ENCODE measurements at places on chromosomes 1 and 21.

DNA sequence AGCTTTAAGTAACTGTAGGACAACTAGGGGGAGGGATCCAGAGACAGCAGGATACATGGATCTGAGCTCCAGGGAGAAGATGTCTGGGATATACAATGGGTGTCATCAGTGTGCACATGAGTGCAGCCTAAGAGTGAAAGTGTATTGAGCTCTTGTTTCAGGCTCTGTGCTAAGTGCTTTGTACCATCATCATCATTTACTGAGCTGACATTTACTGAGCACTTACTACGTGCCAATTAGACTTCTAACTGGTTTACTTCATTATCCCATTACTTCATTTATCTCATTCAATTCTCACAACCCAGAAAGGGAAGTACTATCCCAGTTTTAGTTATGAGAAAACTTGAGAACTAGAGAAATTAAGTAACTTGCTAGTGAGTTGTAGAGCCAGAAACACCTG lies 4.5 kb upstream of the KDM4A start:
- DNase-seq = no peak

GRCh38 chr1:10957133-10957532 lies 55.3 kb upstream of the TARDBP start:
- DNase-seq = no peak

DNA sequence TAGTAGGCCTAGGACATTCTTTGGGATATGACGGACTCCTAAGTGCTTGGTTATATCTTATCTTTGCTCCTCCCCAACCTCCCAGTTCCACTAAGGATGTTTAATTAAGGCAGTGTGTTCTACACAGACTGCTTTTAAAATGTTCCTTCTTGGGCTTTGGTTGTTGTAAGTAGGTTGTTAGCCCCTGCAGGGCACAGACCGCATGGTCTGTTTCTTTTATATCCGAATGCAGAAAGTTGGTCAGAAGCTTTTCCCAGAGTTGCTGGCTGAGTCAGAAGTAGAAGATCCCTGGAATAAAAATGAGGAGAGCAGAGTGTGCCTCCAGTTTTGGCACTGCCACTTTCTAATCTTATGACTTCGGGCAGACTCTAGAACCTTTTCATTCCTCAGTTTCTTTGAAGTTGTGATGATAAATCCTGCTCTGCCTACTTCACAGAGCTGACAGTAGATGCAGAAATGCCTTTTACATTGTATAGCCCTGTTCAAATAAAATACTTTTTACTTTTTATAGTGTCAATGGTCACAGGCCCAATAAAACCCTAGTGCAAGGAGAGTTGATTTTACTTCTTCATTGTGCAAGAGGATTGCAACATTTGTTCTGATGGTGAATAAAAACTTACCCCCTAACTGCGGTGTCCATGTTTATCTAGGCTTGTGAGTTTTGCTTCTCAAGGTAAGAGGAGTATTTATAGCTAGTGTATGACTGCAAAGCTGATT lies 18.4 kb downstream of the FMN2 start:
- no peak for DNase-seq

GRCh38 chr1:25952841-25953401 lies 44.9 kb downstream of the PAFAH2 start:
- no peak for DNase-seq

DNA sequence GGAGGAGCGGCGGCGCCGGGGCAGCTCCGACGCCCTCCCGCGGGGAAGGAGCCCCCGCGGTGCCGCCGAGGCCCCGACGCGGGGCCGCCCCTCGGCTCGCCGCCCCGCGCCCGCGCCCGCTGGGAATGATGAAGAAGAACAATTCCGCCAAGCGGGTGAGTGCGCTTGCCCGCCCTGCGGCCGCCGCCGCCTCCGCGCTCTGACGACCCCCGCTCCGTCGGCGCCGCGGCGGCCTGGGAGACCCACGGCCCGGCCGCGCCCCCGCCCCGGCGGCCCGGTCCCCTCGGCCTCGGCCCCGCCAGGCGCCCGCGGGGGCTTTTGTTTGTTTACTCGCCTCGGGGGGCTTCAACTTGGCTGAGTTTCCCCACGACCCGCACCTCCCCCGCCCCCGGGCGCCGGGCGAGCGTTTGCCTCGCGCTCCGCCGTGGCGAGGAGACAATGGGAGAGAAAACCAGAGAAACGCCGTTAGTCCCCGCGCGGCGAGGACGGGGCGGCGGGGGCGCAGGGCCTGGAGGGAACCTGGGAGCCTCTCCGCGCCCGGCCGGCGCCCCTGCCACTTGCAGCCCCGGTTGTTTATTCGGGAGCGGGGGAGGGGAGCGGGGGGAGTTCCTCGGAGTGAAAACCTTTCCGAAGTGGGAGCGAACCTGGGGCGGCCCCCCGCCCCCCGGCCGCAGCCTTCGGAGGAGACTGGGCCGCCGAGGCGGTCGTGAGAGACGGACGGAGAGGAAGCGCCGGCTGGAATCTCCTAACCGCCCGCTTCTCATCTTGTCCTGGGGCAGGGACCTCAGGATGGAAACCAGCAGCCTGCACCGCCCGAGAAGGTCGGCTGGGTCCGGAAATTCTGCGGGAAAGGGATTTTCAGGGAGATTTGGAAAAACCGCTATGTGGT lies 661 bp downstream of the PLEKHO1 start:
- DNase-seq = peak; percentile 26

DNA sequence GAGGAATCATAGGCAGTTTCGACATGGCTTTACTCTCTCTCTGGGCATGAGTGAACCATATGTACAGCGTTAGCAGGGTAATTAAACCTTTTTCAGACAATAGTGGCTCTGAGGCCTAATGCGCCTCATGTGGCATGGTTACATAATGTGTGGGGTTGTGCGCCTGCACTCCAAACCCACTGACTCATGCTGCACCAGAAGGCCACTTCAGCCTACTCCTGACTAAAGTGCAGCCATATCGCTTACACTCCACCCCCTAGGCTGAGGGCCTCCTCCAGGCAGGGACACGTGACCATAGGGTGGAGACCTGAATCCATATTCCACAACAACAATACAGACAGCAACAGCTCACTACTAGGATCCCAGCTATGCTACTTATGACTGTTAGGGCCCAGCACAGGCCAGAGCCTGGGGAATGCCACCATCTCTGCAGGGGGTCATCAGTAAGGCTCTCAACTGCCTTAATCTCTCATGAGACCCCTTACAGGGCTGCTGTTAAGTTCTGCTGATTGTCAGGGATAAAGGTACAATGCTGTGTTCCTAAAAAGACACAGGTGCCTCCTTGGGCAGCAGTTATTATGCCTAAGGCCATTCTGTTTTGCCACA lies 13.4 kb upstream of the ODF2L start:
- no peak for DNase-seq

GRCh38 chr21:33238565-33239255 lies 9.0 kb downstream of the IFNAR2 start:
- DNase-seq = no peak

DNA sequence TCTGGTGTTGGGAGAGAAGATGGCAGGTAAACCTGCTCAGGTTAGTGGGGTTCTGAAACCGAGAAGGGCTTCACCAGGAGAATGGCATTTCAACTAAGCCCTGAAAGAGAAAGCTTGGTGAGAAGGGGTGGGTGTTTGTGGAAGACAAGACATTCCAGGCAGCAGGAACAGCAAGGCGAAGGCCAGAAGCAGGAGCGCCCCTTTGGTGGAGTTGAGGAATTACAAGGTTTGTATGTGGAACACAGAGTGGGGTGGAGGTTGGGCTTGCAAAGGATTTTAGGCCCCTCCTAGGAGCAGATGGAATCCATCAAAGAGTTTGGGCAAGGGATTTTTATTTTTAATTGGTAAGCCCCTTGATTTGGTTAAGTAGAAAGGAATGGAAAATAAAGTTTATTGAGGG lies 24.8 kb upstream of the ELOA start:
- no peak for DNase-seq

GRCh38 chr1:234433563-234434285 lies 45.3 kb downstream of the TARBP1 start:
- no peak for DNase-seq

DNA sequence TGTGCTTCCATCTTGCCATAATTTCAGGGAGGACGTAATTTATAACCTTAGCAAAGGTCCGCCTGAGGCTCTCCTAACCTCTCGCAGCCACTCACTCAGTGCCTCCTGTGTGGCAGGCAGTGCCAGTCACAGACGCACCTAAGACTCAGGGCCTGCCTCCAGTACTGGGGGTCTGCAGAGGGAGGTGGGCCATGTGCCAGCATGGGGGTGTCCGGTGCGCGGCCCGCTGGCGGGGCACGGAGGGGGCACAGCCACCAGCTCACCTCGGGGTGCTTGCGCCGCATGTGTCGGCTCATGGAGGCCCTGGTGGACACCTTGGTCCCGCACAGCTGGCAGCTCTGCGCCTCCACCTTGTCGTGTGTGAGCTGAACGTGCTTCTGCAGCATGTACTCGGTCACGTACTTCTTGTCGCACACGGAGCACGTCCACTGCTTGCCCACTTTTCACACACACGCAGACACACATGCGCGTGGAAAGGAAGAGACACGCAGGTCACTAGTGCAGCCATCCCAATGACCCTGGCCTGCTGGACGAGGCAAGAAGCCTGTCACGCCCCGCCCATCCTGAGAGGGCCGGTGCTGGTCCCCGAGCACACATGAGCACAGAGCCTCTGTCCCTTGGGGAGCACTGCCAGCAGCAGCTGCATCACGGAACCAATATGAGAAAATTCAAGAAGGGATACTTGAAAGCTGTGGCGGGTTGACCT lies 43.2 kb upstream of the RIPK4 start:
- no peak for DNase-seq

- DNase-seq = no peak
These were observed 23.8 kb upstream of the CPLANE2 start for GRCh38 chr1:16260814-16261213.

DNA sequence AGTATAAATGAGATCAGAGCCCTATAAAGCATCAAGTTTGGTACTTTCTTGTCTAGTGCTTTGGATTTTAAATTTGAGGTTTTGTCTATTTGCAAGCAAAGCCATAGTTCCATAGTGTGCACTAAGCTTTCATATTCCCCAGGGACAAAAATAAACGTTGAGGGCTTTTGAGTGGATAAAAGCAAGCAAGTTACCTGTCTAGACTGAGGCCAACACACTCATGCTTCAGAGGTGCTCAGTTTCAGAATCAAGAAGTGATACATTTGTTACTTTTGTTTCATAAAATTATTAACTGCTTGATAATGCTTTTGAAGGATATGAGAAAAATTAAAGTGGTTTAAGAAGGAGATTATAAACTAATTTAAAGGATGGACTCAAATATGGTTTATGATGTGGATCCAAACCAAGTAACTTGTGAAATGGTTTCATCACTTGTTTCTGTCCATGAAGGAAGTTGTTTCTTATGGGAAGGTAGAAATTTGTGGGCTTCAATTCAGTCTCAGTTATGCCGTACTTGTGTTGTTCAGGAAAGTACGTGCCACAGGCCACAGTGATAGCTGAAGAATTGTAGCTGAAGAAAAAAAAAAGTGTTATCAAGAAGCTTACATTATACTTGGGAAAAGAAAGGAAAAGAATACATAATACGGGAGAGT lies 71.2 kb downstream of the CHRM3 start:
- DNase-seq = no peak

DNA sequence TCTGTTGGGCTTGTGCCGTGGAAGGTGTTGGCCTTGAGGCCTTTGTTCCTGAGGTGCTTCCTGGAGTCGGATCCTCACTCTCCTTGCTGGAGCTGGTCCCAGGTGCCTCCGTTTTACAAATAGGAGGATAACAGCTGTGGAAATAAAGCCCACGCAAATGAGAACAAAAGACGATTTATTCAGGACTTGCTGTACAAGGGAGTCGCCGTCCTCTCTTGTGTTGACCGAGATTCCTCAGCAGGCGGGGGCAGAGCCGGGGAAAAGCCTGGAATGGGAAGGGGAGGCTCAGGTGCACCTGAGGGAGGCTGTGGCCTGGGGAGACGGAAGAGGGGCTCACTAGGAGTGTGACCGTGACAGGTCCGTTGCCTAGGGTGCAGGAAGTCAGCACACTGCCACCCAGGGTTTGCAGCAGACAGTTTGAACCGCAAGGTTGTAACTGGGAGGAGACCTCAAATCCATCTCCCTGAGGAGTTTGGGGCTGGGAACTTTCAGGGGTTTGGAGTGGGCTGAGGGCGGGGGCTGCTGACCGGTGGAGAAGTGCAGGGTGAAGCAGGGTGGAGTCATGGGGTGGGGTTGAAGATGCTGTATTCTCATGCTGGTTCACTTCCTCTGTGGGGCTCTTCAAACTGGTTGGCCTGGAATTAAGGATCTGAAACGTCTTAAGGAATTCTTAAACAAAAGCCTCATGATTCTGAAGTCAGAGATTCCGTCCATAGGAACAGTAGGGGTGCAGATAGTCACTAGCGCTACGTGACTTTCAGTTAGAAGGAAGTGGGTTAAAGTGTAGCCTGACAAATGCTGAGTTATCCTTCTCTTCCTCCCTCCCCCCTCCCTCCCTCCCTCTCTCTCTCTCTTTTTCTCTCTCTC lies 2.6 kb upstream of the CSTB start:
- no peak for DNase-seq

DNA sequence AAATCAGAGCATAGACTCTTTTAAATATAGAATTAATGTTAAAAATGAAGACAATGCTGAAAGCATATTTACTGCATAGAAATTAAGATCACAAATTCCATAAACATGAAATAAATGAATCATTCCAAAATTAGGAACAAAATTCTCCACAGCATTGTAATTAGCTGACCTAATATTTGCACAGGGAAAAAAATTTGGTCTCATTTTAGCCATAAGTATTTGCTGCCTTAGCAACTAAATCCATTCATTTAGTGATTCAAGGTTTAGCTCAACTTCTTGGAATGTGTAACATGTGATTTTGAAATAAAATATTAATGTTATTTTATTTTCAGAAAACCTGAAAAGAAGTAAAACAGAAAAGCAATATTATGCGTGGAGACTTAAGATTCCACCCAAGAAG lies 25.5 kb downstream of the ADAMTS5 start:
- no peak for DNase-seq

DNA sequence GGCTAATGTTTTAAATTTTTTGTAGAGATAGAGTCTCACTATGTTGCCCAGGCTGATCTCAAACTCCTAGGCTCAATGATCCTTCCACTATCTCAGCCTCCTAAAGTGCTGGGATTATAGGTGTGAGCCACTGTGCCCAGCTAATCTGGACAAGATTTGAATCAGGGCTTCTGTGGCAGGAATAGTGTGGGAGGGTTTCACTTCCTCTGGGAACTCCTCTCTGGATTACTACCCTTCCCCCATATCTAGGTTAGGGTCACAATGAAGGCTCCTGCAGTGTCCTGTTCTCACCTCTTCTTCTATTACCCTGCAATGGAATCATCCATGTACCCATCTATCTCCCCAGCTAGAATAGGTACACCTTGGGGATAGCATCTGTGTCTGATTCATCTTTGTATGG lies 133.6 kb upstream of the RAB4A start:
- DNase-seq = no peak

- no peak for DNase-seq
These were observed 5.5 kb upstream of the PLEKHM2 start for GRCh38 chr1:15678578-15678977.

Measured in stimulated activated naive CD8-positive, alpha-beta T cell treated with anti-CD3 and anti-CD28 coated beads, Interleukin-15, amount 100 ng/mL, for 72 hours (primary cell).